ENCODE measurements at places on chromosomes 16 and 17.

DNA sequence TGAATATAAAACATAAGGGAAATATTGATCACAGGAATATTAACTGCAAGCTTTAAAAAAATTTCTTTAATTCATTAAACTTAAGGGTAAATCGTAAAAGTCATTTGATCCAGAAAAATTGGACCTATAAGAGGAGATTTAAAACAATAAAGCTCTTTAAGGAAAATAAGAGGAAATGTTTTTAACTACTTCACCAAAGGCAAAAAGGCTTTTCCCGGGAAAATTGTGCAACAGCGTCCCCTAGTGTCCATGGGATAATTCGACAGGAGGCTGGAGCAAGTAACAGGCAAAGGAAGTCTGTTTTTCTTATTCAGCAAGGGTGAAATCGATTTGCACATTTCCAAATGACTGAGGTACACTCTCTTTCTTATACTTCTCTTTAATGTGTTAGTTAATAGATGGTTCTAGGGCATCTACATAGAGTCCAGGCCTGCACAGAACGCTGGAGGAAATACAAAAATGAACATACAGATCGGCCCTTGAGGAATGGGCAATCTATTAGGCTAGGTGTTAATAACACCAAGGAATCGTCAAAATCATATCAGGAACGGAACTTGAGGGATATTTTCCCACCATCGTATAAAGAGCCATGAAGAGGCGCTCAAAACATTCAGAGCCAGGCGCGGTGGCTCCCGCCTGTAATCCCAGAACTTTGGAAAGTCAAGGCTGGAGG is 61.4 kb downstream of the ZNF18 start:
- DNase-seq: no peak

GRCh38 chr16:74652249-74652648 is 14.4 kb downstream of the RFWD3 start:
- no peak for DNase-seq

DNA sequence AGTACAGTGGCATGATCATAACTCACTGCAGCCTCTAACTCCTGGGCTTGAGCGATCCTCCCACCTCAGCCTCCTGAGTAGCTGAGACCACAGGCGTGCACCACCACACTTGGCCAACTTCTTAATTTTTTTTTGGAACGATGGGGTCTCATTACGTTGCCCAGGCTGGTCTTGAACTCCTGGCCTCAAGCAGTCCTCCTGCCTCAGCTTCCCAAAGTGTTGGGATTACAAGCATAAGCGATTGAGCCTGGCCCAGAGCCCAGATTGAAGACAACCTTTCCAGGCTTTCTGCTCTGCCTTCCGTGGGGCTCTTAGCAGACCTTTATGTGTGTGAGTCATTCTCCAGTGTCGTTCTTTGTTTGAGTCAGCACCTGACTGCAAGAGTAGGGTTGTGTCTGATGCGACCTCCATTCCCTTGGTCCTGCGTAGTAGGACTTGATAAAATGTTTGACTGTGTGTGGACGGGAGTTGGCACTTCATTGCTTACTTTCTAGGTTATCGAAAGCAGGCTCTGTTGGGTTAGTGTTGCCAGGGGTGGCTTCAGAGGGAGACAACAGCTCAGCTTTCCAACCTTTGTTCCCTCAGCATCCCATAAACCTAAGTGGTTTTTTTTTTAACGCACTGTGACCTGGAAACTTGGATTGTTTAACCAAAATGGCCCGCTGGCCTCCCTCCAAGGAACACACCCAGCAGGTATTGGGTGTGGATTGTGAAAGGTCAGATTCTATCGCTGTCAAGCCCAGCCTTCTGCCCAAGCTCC is 26.4 kb downstream of the EEF2K start:
- no peak for DNase-seq

- no peak for DNase-seq
These were observed 90.6 kb downstream of the CACNG3 start for GRCh38 chr16:24346734-24347133.

- no peak for DNase-seq
These were observed 211.7 kb downstream of the SEC14L1 start for GRCh38 chr17:77352441-77352840.

DNA sequence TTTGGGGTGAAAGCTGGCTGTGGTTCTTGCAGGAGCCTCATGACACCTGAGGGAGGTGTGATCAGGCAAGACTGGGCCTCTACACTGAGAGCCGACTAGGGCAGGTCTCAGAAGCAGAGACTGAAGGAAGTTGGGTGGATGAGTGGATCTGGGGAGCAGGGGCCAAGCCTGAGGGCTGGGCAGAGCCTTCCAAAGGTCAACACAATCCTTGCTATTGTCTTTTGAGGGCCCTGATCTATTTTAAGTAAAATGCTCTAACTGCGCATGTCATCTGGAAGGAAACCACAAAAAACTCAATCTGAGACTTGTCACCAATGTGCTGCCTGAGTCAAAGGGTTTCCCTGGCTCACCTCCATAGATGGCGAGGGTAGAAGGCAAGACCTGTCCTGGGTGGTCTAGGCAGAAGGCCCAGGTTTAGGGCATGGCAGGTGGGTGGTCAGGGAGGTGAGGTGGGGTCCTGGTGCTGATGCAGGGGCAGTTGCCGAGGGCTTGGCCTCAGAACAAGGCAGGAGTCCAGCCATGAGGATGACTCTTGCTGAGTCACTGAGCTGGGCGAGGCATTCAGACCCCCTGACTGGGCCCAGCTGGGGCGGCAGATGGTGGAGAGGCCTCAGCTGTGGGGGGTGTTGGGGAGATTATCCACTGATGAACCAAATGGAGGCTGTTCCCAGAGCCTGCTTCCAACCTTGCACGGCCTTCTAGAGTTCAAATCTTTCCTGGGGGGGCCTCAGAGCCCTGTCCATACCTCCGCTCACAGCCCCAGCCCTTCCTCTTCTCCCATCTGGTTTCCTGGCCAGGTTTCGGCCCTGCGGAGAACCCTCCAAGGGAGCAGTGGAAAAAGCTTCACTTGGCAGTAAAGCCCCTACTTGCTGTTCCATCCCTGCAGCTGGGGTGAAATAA is 5.1 kb downstream of the MVP start:
- no peak for DNase-seq

GRCh38 chr16:75837681-75838080 is 111.4 kb upstream of the CPHXL start:
- DNase-seq: no peak

GRCh38 chr17:7835814-7836595 is 2.0 kb downstream of the KDM6B start:
- no peak for DNase-seq

DNA sequence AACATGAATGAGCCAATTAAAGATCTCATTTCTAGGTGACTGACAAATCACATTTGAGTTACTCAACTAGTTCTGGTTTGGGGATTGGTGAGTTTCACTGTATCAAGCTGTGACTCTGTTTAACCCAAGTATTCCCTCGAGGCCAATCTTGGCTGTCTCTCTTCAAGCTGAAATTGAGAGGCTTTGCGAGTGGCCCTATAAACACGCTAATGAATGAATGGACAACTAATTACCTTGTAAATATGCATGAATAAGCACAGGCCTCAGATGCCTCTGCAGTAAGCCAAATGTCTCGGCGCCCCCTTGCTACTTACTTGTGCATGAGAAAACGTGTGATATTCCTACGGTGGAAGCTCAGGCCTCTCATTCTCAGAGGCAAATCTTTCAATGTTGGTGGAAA is 450.3 kb upstream of the PSMD7 start:
- DNase-seq: no peak

- no peak for DNase-seq
These were observed 29.6 kb downstream of the COG4 start for GRCh38 chr16:70493802-70494201.

DNA sequence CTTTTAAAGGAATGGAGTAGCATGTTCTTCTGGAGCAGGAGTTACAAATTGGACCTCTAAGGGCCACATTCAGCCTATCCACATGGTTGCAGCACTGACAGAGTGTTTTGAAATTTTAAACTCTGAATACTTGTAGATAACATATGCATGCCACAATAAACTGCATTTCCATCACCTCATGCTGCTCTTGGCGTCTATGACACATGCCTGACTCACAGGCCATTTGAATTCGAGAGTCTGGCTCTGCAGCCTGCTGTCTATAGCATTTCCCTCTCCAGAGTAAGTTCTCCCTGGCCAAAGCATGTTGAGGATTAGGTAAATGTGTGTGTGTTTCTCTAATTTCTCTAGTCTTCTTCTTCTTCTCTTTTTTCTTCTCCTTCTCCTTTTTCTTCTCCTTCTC is 28.7 kb upstream of the MYOCD start:
- DNase-seq: no peak

DNA sequence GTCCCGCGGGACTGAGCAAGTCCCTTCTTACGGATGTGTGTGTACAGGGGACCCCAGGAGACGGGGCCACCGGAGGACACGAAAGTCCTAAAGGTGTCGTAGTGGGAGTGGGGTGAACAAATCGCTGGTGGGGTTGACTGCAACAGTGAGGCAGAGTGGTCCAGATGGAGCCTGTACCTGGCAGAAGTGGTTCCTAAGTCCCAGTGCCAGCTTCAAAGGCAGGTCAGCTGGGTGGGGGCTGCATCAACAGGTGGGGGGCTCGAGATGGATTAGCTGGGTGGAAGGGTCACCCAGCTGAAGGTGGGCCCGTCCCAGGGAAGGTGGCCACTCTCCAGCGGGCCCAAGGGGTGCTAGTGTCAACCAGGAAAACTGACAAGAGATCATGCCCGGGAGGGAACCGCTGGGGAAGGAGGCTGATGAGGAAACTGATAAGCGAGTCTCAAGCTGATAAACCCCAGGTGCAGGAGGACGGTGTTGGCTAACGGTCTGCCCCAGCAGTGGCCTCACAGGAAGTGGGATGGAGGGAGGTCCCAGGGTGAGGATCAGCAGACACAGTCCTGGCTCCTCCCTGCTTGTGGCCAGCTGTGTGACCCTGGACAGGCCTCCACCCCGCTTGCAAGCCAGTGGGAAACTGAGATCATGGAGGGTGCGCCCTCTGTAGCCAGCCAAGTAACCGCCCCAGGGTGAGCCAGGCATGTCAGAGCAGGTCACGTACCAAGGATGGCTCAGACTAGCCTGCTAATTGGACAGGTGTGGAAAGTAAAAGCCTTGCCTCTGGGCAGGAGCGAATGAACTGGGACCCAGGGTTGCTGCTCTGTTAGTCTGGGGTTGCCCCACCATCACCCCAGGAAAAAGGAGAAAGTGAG is 1.0 kb downstream of the ORAI3 start:
- no peak for DNase-seq

All from activated naive CD4-positive, alpha-beta T cell (primary cell).